Activated naive CD8-positive, alpha-beta T cell treated with anti-CD3 and anti-CD28 coated beads for 36 hours (primary cell): ENCODE measurements at places on chromosomes 12 and 14. TPM values are rescaled to one million over a fixed set of nuclear protein-coding genes. Genes with fewer than 3 reads are reported as not detected.

RTN1 gene
- not detected for total RNA-seq

PPM1H gene
- not detected for total RNA-seq

ACSM4 gene
- not detected for total RNA-seq

KIF26A gene
- 0.89 TPM for total RNA-seq

DNA sequence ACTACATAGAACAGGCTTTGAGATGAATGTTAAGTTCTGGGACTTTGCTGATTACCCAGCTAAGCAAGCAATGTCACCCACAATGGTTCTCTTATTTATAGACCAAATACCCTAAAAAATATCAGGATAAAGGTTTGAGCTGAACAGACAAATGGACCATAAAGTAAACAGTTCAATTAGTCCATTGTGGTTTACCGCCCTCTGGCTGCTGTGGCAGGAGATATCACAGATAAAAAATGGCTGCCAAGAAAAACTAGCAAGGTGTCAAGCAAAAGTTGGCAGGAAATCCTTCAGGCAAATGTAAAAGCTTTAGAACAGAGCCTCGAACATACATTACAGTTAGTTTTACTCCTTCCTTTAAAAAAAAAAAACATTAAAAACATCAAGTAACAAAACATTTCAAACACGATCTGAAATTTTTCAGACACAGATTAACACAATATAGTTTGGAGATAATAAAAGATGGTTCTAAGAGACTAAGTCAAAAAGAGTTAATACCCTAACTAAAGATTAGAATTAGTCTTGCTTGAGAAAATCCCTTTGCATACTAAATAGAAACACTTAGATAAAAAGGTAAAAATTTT is 41.3 kb downstream of the MED13L start:
- H3K27ac ChIP-seq = peak overlapping the region; percentile 71
- DNase-seq = peak; percentile 18
- peaks cover 33% of the 10 kb centered on the region for H3K4me1 ChIP-seq
- no peaks in the 10 kb centered on the region for H3K27me3 ChIP-seq
- H3K4me3 ChIP-seq = peak overlapping the region; percentile 36

DNA sequence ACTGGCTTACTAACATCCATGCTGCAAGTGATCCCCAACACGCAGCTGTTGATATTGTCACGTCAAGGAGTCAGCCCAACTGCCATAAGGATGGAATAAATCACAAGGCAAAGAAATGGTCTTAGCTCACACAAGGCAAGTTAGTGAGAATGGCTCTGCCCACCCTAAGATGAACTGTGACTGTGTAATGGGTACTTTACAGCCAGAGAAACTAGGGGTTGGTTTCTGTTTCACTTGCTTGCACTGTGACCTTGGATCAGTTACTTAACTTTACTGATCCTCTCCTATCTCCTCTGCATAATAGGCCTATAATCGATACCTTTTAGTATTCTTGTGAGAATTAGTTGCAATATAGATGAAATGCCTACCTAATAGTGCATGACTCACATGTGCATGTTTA is 52.2 kb upstream of the ANO2 start:
- H3K4me3 ChIP-seq = no peak overlapping the region
- peaks cover 26% of the 10 kb centered on the region for H3K27me3 ChIP-seq

- H3K27ac ChIP-seq = no peak overlapping the region
- H3K36me3 ChIP-seq = peaks cover 2% of the 10 kb centered on the region
- no peaks in the 10 kb centered on the region for H3K4me1 ChIP-seq
- no peaks in the 10 kb centered on the region for H3K27me3 ChIP-seq
- no peak for DNase-seq
Observed at GRCh38 chr12:66514581-66514980, 164.3 kb downstream of the GRIP1 start.

DNA sequence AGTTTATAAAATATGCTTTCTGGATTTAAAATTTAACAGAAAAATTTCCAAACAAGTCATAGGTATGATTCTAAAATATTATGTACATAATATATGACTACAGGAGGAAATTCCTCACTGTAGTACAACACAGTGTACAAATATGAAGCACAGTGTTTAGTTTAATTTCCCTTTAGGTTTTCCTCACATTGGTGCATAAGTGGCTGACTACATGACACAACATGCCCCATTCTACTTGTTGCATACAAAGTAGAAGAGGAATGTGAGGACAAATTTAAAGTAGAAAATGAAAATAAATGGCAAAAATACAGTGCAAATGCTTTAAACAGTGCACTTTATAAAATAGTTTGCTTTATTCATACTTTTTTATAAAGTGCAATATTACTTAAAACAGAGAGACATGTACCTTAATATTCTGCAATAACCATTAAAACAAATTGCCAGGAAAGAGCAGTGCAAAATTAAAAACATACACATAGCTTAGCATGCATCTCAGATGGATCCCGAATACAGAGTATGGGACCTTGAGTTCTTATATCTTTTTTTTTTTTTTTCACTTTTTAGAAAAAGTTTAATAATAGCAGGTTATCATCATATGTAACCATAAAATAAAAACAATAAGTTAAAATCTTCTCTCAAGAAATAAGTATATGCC is 54.8 kb upstream of the TTC7B start:
- H3K4me3 ChIP-seq = no peak overlapping the region
- DNase-seq = no peak
- peaks cover 19% of the 10 kb centered on the region for H3K36me3 ChIP-seq

GRCh38 chr14:75823334-75823733 is 158.5 kb downstream of the TGFB3 start:
- H3K36me3 ChIP-seq = peaks cover 19% of the 10 kb centered on the region
- H3K4me1 ChIP-seq = peaks cover 10% of the 10 kb centered on the region
- H3K27me3 ChIP-seq = no peaks in the 10 kb centered on the region
- no peak overlapping the region for H3K4me3 ChIP-seq

- no peaks in the 10 kb centered on the region for H3K36me3 ChIP-seq
- H3K27ac ChIP-seq = no peak overlapping the region
- no peak for DNase-seq
- H3K4me3 ChIP-seq = no peak overlapping the region
Observed at GRCh38 chr12:122322501-122322900, 56.2 kb upstream of the VPS33A start.

DNA sequence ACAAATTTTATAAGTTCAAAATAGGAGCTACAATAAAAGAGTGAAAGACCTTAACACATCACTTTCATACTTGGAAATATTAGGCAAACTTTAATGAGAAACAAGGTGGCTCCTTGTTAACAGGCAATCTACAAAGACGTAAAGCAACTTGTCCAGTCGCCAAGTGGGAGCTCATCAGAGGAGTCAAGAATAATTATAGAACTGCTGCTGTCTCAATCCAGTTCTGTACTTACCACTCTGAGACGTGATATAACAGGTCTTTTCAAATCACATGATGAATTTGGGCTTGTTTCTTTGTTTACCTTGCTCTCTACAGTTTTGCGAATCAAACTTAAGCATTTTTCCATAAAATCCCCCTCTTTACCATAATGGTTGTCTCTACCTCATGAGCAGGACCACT is 3.6 kb downstream of the YBX3 start:
- H3K27ac ChIP-seq = no peak overlapping the region
- peaks cover 4% of the 10 kb centered on the region for H3K27me3 ChIP-seq
- H3K36me3 ChIP-seq = peaks cover 63% of the 10 kb centered on the region
- DNase-seq = no peak

- peaks cover 23% of the 10 kb centered on the region for H3K4me1 ChIP-seq
- no peak overlapping the region for H3K4me3 ChIP-seq
- no peak overlapping the region for H3K27ac ChIP-seq
Observed at GRCh38 chr12:122942637-122943036, 23.6 kb downstream of the ABCB9 start.

DNA sequence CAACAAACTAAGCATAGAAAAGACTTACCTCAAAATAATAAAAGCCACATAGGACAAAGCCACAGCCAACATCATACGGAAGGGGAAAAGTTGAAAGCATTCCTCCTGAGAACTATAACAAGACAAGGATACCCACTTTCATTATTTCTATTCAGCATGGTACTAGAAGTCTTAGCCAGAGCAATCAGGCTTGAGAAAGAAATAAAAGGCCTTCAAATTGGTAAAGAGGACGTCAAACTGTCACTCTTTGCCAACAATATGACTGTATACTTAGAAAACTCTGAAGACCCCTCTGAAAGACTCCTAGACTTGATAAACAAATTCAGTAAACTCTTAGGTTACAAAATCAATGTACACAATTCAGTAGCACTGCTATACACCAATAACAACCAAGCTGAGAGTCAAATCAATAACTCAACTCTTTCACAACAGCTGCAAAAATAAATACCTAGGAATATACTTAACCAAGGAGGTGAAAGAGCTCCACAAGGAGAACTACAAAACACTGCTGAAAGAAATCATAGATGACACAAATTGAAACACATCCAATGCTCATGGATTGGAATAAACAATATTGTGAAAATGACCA is 11.6 kb upstream of the CLEC1A start:
- no peak for DNase-seq
- no peaks in the 10 kb centered on the region for H3K4me1 ChIP-seq
- no peak overlapping the region for H3K4me3 ChIP-seq
- H3K27me3 ChIP-seq = peaks cover 10% of the 10 kb centered on the region
- peaks cover 2% of the 10 kb centered on the region for H3K36me3 ChIP-seq
- H3K27ac ChIP-seq = no peak overlapping the region
